H54 (cell line): ENCODE measurements at places on chromosomes 3 and 15.

DNA sequence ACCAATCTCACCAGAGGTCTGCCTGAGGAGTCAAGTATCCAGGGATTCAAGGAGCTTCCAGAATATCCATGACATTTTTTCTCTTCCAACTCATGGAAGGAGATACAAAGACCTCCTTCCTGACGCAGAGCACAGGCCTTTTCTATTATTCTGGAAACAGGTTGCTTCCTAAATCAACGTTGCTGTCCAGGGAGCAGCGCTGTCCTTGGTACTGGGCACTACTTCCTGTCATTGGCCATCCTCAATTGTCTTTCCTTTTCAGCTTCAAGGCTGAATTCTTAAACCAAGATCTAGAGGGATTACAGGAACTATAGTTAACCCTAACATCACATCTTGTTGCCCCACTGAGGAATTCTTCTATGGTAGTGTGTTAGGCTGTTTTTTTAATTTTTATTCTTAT lies 50.4 kb upstream of the TBC1D21 start:
- no peak for DNase-seq

GRCh38 chr3:119295816-119296726 lies 1.9 kb downstream of the ARHGAP31 start:
- DNase-seq: no peak

- no peak for DNase-seq
These were observed 31.8 kb downstream of the GPR171 start for GRCh38 chr3:151171145-151171757.

GRCh38 chr3:83426300-83426699 lies 1532.5 kb upstream of the CADM2 start:
- DNase-seq: no peak

- no peak for DNase-seq
These were observed 354.0 kb upstream of the ROBO2 start for GRCh38 chr3:76685858-76686257.

- DNase-seq: no peak
These were observed 93.8 kb upstream of the UBE2E1 start for GRCh38 chr3:23711916-23712494.

DNA sequence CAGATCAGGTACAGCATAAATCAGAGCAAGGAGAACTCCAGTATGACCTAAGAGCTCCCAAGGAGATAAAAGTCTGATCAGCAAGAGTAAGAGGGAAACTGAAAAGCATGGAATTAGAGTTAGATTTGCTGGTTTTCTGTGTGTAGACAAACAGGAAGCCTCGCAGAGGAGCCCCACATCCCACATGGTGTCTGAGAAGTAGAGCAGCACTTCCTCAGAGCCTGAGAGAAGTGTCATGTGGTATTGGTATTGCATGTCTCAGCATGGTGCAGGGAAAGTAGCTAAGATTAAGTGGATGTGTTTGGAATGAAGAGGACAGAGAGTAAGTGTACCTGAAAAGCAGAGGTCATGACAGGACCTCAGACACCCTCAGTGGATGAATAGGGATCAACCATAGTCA lies 175.4 kb upstream of the GBE1 start:
- no peak for DNase-seq

DNA sequence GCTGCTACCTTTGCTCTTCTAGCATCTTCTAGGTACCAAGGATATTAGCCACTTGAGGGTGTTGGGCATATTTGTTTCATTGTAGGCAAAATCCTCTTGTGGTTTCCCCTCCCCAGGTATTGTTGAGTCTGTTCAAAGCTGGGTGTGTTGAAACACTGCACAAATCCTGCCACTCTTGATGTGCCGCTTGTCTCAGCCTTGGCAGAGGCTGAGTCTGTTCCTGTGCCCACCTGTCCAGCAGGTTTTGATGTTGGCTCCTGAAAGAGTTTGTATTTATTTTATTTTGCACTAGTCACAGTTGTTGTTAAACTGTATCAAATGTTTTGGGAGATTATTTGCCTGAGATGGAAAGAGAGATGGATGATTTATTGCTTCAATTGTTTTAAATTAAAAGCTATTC lies 136.2 kb downstream of the USP13 start:
- DNase-seq: no peak

GRCh38 chr3:185631508-185632206 lies 45.6 kb downstream of the SENP2 start:
- no peak for DNase-seq

GRCh38 chr15:66133247-66133885 lies 120.2 kb downstream of the MEGF11 start:
- DNase-seq: no peak

DNA sequence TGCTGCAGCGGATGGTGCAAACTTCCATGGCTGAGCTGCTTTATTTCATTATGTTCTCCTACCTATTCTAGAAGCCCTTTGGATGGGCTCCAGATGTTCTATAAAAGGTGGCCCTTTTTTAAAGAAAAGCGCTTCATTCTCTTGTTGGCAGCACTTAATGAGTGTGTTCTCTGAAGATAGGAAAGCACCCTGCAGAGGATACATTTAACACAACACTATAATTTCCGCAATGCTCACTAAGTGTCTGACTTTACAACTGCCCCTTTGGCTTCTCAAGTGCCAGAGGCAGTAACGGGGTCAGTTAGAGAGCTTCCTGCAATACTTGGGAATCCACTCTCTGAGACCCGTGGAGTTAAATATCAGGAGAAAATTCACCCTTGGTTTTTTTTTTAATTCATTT lies 88.1 kb downstream of the MDFIC2 start:
- no peak for DNase-seq
